ENCODE measurements at places on chromosomes 7 and 10. TPM values are rescaled to one million over a fixed set of nuclear protein-coding genes. Genes with fewer than 3 reads are reported as not detected.

Gene SLC13A1
- not detected for total RNA-seq

Gene GNG11
- total RNA-seq, result 18.7 TPM

Gene CUBN
- total RNA-seq, result 3.3 TPM

Gene OR2A42
- not detected for total RNA-seq

Gene AS3MT
- 7.6 TPM for total RNA-seq

Gene MLXIPL
- total RNA-seq, result not detected

Gene SFRP4
- total RNA-seq, result 1.7 TPM

Gene IDI2
- not detected for total RNA-seq

Gene PIK3AP1
- not detected for total RNA-seq

Gene OGDHL
- 0.29 TPM for total RNA-seq

Gene AASS
- total RNA-seq, result 30.3 TPM

Gene CD36
- 2.5 TPM for total RNA-seq

Gene SPDYE1
- total RNA-seq, result not detected

Gene SLC16A9
- 0.33 TPM for total RNA-seq

Gene GPR37
- 4.5 TPM for total RNA-seq
